ENCODE measurements at places on chromosomes 13 and 19. TPM values are rescaled to one million over a fixed set of nuclear protein-coding genes. Genes with fewer than 3 reads are reported as not detected.

Gene TEX101
- not detected for total RNA-seq

Gene MCEMP1
- total RNA-seq = not detected

Gene PALM3
- 1.9 TPM for total RNA-seq

Gene ZNF582
- 1.7 TPM for total RNA-seq

Gene MBD3L3
- total RNA-seq = not detected

Gene DOCK6
- total RNA-seq = 10.9 TPM

Data from A549 treated with CpdA at 1 μM for 4 hours (cell line).